K562 (cell line): ENCODE measurements at places on chromosomes 5 and 9.

DNA sequence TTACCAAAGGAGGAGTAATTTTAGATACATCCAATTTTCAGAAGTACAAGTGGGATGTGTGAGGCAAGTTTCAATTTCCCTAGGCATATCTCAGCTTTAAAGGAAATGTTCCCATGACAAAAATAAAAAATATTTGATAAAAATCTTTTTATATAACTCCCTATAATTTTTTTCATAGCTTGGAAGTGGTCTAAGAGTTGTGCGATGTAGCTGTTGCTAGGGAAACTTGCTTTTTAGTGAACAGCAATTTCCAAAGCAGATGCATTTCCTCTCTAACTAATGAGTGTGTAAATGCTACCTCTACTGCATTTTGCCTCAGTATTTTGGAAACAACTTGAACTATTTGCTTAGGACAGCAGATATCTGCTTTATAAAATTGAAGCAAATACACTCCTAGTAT is 39.6 kb downstream of the MACIR start:
- no peak for DNase-seq

GRCh38 chr5:17665836-17666235 is 31.6 kb downstream of the TAF11L14 start:
- DNase-seq, result no peak

GRCh38 chr9:87665505-87665904 is 60.4 kb upstream of the CTSL start:
- no peak for DNase-seq

GRCh38 chr9:75658301-75658905 is 232.1 kb upstream of the PCSK5 start:
- DNase-seq, result no peak

- no peak for DNase-seq
Observed at GRCh38 chr5:59198365-59198764, 615.5 kb downstream of the RAB3C start.

DNA sequence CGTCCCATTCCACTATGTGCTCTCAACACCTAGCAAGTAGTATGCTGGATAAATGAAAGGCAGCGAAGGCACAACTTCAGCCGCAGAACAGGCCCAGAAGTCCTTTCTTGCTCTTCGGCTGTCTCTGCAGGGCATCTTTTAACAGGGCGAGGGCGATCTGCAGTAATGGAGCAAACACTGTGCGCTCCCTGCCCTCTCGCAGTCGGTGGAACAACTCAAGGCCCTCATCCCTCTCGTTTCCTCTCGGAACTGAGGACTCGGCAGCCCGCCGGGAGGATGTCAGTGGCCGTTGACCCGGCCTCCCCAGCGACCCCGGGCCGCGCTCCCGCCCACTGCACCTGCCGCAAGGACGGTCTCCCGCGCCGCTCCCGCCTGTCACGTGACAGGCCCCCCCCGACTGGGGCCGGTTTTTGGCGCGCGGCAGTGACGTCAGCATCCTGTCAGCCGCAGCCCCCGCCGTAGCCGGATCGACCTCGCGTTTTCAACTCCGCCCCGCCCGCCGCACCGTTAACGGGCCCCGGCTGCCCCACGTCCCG is 1.1 kb downstream of the ZNF367 start:
- peak; percentile 94 for DNase-seq

- DNase-seq, result no peak
Observed at GRCh38 chr9:22156586-22156985, 147.5 kb upstream of the CDKN2B start.

DNA sequence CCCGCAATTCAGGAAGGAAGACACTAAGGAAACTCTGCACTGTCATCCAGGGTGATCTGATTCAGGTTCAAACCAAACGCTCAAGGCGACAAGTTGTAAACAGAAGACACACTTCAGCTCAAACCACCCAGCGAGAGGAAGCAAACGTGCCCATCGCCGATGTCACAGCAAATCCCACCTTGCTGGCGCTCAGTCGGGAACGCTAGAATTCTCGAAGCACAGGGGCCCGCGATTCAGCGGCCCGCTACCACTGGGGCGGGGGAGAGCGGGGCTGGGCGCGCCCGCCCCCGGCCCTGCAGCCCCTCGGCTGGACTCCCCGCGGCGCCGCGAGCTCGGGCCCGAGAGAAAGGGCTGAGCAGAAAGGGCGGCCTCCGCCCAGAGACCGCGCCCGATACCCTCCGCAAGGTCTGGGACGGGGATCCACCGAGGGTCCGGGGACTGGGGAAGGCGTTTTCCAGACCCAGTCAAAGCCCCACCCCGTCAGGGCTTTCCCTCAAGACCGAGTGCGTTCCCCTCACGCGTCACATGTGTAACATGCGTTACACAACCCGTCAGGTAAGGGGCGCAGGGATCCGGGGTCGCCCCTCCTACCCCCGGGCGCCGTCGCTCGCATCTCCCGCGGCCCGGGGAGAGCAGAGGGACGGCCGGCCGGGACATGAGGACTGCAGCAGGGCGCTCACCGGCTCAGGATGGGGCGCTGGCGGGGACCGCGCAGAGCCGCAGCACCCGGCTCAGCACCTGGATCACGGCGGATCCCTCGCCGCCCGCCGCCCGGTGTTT is 469 bp downstream of the AGTPBP1 start:
- peak; percentile 35 for DNase-seq

DNA sequence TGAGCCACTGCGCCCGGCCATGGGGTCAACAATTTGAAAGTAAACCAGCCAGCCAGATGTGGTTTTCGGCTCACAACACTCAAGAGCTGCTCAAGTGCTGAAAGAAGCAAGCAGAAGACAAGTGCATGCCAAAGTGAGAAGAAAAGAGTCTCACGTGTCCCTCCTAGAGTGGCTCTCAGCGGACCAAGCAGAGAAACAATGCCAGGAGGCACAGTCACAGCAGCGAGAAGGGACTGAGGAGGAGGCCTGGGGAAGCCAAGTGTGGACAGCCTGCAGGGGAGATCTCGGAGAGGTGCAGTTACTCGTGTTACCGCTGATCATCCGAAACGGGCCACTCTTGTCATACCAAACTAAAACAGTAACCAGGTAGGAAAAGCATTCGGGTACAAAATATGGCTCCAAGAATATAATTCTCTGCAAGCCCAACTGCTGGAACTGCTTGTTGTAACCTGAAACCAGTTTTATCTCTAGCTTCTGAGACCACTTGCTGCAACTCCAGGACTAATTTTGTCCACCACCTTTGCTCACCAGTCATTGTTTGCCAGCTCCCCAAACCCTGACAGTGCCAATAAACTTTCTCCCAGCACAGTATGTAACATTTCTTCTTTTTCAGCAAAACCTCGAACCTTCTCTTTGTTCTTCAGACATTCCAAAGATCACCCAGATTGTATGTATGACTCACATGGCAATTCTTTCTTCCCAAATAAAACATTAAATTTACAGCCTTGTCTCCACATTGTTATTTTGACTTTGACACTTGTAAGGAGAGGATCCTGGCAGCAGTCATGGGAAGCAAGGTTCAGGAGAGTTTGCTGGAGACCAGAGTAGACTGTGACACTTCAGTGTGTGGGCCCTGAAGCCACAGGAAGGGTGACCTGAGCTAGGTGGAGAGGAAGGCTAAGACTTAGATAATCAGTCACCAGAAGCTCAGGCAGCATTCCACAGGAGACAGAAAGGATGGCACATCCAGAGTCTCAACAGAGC is 6.3 kb downstream of the SLC35D2 start:
- no peak for DNase-seq
